ENCODE measurements at places on chromosomes 7 and 10.

DNA sequence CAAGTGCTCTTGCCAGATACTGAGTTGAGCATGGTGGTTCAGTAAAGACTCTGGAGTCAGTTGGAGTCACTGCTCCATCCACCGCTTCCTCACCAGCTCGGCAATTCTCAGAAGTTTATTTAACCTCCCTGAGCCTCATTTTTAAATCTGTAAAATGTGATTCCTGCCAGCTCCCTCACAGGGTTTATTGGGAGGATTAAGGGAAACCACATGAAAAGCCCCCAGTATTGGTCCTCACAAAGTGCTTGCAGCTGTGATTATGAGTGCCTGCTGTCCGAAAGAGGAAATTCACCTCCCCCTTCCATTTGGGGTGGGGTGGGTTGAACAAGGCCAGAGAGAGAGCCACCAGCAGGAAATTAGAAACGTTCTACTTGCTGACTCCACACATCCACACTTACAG, 99.0 kb downstream of the AOAH start:
- no peak for DNase-seq

DNA sequence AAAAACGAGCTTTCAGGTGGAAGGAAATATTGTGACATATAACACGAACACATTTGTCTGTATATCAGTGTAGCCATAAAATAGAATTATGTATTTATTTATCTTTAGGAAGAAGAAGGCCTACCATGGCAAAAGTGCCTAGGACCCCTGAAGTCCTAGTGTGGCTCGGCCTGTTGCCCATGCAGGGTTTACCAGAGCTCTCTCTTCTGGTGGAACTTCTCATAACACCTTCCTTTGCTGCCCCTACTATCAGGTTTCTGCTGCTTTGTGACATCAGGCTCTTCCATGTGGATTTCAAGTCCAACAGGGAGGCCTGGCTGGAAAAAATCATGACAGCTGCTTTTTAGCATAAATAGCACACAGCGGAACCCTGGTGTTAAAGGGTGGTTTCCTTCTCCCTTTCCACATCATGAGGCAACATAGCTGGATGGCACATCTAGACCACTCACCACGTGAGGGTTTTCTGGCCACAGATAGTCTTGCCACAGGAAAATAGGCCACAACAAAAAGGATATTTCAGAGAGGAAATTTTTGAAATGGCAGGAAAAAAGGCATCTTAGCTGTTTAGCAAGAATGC, 44.8 kb upstream of the ADO start:
- DNase-seq: no peak

- no peak for DNase-seq
Measured at GRCh38 chr7:132800522-132800921, 224.3 kb upstream of the PLXNA4 start.

DNA sequence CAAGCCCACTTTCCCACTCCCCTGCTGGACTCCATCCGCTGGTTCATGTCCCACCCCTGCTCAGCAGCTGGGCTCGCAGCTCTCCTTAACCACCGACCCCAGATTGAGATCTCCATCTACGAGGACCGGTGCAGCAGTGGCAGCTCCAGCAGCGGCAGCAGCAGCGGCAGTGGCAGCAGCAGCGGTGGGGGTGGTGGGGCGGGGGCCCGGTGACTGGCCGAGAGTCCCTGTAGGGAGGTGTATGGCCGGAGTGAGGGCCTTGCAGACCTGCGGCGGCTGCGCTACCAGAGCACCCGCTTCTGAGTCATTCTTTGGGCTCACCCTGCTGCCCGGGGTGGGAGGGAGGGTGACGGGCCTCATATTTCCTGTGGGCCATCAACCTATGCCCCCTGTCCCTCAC, 15.8 kb downstream of the GOLGA7B start:
- DNase-seq: no peak

- no peak for DNase-seq
Measured at GRCh38 chr7:129855234-129855673, 97.5 kb downstream of the UBE2H start.
